ENCODE measurements at places on chromosomes 6 and 20. TPM values are rescaled to one million over a fixed set of nuclear protein-coding genes. Genes with fewer than 3 reads are reported as not detected.
A peak's percentile ranks its signal among the peaks of the same experiment; 100 is the strongest.

RWDD2A gene
- 1.7 TPM for total RNA-seq

SEL1L2 gene
- total RNA-seq = not detected

EPPIN gene
- not detected for total RNA-seq

TGM2 gene
- 129 TPM for total RNA-seq

FLRT3 gene
- total RNA-seq = 4.0 TPM

DNA sequence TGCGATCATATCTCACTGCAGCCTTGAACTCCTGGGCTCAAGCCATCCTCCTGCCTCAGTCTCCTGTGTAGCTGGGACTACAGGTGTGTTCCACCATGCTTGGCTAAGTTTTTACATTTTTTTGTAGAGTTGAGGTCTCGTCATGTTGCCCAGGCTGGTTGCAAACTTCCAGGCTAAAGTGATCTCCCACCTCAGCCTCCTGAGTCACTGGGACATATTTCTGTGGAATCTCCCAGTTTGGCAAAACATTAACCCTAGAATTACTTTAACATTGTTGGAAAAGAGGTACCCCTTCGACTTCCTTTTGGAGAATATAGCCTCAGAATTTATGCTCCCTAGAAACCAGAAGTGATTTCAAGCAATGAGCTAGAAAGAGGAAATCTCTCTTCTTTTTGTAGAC lies 57.2 kb downstream of the SHLD1 start:
- DNase-seq = no peak

DNA sequence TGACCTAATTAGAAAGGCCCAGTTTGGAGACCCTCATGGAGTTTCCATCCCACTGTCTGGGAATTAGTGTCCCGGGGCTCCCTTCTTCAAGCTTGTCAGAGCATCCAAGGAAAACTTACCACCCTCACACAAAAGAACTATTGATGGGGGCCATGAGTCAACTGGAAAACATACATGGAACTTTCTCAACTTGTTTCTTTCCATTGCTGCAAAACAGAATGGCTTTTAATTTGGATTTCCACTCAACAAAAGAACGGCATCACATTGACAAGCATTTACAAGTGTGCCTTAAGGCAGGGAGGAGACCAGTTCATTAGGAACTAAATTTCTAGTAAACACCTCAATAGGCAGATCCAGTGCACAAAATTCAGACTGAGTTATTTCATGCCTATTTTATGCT lies 289.1 kb upstream of the PREP start:
- no peak for DNase-seq

DNA sequence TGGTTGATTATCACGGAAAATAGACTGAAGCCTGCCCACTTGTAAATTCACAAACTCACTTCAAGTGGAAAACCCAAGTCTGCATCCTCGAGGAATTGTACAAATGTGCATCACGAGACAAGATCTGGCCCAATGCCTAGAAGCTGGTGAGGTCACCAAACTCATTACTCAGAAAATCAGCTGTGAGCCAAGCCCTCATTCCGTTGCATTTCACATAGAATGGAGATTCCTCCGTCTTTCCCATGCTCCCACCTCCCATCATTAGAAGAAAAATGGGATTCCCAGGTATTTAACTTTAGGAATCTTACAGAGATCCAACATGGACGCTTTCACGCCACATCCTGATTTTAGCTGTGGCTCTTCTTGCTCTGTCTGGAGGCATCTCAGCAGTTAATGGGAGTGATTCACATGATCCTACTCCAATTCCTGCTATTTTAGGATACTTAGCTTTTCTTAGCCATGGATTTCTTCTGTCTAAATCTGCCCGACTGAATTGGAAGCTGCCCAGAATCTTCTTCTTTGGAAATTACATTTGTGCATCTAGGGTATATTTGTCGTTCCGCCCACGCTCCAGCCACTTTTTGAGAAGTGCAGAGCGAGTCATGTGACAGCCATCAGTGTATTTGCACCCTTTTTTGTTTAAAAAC lies 68.7 kb upstream of the STMND1 start:
- peak; percentile 84 for DNase-seq

DNA sequence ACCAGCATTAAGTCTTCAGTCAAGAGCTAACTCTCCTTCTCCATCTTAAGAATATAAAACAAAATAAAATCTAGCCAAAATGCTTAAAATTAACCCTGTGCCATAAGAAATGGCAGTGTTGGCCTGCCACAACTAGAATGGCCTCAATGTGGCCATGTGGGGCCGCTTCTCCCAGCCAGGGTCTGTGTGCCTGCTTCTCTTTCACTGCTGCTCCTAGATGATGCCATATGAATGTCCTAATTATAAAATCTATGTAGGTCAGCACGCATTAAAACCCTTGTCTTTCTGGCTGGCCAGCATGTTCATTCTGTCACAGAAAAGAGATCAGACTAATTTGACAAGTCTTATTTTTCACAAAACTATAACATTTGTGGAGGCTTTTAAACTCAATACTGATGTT lies 102.6 kb downstream of the C6orf118 start:
- no peak for DNase-seq

DNA sequence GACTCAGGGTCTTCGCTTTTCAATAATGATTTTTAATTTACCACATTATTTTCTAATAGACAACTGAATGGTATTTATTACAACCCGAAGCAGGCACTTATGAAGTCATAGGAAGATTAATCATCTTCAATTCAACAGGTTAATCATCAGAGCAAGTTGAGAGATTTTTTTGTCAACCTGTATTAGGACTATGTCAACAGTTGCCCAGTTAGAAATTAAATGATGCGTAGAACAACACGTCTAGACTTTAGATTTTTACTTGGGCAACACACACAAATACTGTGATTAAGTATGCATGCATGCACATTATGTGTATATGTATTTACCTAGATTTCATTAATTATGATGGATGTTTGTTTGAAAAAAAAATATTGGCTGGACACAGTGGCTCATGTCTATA lies 4.3 kb downstream of the ILRUN start:
- DNase-seq = no peak

GRCh38 chr6:90184334-90185298 lies 112.0 kb downstream of the BACH2 start:
- DNase-seq = no peak

DNA sequence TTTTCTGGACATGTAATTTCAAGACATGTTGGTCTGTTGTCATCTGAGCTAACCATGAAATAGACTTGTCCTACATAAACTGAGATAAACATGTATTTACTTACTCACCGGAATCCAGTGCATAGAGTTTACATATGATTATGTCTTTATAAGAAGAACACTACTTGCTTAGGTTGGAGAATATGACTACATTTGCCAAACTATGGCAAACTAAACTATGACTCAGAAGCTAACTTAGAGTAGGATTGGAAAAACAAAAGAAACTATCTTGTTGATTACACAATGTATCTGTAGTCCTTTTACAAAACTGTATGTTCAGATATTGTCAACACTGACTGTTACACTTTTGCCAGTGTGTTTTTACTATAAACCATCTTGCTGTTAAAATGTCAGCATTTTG lies 113.3 kb downstream of the CRYBG1 start:
- DNase-seq = peak; percentile 65
